ENCODE measurements at places on chromosomes 3 and 15.

DNA sequence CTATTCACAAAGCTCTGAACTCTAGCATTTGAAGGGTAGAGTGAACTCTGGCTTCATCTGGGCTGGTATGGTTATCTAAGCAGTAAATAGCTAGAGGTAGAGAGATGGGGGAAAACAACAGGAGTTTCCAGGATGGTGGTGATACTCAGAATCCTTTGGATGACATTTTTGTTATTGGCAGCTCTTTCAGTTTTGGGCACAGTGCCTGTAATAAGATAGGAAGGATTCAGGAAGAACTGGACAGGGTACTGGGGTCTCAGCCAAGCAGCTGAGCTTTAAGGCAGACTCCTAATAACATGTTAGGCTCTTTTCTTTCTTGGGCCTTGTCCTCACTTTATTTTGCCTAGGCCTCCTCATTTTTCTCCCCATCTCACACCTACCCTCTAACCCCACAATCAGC, 338.5 kb downstream of the CADM2 start:
- DNase-seq, result no peak

DNA sequence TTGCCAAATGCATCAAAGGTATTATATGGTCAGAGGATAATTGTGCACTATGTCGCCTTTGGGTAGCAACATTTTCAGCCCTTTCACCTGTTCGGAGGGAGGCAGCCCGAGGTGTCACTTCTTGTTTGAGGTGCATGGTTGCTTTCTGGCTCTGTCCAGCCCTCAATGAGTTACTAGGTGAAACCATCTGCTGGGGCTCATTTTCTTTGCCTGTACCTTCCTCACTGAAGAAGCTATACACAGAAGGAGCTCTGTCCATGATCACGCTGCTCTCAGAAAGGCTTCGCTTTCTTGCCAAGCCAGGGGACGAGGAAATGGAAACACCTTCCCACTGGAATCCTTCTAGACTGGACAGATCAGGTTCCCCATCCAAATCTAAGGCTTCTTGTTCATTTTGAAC, 42.7 kb downstream of the ZNF106 start:
- no peak for DNase-seq

DNA sequence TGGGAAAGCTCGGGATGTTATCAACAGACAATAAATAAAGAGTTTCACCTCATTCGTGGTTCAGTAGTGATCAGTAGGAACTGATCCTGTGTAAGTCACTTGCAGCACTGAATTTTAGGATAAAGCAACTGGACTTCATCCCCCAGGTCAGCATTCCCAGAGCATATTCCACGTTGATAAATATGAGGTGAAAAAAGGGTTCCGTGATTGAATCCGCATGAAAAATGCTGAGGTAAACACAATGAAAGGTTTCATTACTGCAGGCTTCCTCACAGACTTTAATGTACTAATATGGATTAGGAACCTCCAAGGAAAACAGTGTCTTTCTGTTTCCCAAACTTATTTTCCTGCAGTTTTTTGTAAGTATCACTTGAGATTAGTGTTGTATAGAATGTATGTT, 177.3 kb upstream of the BHLHE40 start:
- no peak for DNase-seq

GRCh38 chr15:35308802-35309201, 223.7 kb upstream of the NANOGP8 start:
- no peak for DNase-seq

DNA sequence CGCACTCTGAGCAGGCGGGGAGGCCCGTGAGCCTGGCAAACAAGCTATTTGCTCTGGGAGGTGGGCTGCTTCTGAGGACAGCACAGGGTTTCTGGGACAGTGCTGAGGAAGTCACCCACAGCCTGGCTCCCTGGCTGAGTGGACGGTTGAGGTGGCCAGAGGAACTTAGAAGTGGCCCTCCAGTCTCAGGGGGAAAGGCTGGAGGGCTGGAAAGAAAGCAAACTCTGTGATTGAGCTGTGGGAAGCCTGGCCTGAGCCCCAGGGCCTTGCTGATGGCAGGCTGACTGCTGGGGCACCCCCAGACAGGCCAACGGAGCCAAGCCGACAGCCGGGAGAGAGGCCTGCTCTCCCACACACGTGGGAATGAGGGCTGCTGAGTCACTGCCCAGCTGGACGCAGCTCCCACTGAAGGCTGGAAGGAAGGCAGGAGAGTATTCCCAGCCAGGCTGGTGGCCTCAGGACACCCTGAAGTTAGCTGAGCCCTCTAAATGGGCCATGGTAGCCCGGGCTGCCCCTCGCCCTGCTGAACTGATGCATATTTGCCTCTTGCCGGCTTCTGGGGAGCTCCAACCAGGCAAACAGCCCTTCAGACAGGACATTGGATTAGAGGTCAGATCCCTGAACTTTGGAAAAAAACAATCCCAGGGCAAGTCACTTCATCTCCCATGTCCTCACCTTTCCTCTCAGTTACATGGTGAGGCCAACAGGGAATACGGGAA, 98.0 kb upstream of the TLE3 start:
- DNase-seq, result no peak

DNA sequence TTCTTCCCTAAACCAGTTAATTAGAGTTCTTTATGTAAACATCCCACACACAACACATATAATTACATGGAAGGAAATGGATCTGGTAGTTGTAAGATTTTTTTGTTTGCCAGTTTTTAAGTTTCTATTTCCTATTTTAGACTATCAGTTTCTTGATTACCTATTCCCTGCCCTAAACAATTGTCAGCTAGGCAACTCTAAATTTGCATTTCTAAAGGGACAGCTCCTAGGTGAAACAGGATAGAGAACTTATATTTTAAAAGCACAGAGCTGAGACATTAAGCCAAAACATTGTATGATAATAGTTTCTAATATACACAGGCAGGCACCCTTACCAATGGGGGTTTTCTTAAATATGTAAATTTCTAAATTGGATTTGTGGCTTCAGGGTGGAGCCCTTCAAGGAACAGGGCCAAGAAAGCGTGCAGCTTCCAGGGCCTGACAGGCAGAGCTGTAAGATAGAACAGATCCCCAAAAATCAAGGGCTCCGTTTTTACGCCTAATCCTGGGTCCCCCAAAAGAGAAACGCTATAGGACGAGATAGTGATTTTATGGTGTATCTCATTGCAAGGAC, 8.9 kb downstream of the LEKR1 start:
- DNase-seq, result no peak

DNA sequence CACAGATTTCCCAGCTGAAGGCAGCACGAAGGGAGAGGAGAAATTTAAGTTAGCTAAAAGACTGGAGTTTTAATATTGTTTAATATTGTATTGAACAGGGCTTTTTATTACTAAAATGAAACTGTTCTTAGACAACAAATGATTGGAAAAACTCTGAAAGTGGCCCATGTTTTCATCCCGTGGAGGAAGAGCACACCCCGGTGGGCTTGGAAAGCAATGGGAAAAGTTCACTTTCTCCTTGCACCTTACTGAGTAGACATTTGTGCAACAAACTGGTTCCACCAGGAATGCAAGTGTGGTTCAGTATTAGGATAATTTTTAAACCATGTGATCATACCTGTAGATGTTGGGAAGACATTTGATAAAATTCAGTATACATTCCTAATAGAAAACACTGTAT, 8.2 kb upstream of the ESYT3 start:
- no peak for DNase-seq

DNA sequence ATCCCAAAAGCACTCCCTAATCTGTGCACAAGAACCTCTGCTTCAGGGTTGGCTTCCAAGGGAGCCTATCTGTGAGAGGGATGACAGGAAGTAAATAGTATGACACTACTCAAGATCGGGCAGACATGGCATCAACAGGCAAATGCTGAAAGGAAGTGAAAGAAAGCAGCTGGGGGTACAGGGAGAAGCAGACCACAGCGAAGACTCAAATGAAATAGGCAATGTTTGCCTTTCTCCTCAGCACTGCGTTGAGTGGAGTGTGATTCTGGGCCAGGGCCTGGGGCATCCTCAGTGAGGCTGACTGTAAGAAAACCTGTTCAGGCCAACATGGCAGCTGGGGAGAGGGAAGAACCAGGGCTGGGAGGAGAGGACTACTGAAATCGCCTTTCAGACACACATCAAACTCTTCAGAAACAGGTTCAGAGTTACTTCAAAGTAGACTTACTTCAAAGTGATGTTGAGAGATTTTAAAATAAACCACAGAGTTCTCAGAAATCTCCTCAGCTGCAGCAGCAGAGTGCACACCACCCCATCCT, 96.6 kb downstream of the SLC9A9 start:
- DNase-seq, result no peak

- no peak for DNase-seq
Measured at GRCh38 chr3:139173372-139174108, 128.8 kb upstream of the PRR23C start.

DNA sequence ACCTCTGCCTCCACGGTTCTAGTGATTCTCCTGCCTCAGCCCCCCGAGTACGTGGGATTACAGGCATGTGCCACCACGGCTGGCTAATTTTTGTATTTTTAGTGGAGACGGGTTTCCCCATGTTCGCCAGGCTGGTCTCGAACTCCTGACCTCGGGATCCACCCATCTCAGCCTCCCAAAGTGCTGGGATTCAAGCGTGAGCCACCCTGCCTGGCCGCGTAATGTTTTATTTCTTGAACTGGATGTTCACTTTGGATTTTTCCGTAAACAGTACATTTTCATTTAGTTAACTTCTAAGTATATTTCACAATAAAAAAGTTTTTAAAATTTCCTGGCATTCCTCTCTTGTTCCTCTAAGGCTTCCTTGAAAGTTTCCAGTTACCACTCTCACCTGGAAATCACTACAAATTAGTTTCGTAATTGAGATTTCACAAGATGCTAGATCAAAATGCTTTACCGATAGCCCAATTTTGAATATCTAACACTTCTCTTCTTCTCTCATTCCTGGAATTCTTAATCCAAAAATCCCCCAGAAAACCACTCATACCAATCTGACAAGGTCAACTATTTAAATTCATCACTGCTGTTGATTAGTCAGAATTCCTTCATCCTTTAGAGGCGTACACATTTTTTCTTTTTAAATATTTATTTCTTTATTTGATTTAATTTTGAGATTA, 44.7 kb upstream of the INO80 start:
- DNase-seq, result no peak

DNA sequence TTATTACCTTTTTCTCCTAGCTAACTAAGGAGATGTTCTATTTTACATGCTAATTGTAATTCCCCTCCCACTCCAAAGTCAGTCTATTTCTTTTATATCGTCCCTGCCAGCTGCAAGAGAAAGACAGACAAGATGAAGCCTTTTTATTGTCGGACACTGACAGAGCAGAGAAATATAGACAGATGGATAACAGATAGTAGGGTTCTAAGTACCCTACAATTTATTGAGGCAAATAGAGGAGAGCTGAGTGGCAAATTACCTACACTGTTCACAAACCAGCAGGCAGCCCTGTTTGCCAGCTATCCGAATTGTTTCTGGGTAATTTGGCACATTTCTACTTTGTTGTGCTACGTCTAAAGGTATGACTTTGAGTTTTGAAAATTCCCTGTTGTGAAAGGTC, 392.3 kb upstream of the ZNF717 start:
- DNase-seq, result no peak

DNA sequence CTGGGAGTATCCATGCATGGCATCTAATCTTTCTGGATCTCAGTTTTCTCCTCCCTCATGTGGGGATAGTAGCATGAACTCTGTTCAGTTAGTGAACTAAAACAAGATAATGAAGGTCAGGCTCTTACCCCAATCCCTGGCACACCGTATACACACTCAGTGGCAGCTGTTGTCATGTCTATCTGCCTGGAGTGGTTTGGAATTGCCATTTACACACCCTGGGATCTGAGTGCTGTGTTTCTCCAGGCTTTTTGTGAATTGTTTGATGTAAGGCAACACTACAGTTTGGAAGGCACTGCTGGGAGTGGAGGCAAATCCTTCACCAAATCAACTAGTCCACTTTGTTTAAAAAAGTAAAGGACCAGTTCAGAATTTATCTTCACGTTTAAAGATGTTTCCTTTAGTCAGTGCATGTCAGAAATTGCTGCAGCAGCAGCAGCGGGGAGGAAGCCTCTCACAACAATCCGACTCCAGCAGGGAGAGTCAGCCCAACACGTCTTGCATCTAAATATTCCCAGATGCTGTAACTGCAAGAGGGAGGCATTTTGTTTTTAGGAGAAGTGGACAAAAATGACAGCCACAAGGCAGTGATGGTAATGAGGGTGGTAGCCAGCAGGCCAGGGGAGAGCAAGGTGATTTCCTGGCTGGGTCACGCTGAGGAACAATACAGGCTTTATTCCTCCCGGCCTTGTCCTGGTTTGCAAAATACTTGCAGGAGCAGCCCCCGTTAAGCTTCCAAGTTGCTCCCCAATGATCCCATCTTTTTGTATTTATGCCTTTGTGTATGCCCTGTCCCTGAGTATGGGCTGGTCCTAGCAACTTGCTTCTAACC, 128.5 kb upstream of the LRIG1 start:
- DNase-seq, result no peak

- no peak for DNase-seq
Measured at GRCh38 chr3:38114052-38114874, 22.7 kb downstream of the ACAA1 start.

- no peak for DNase-seq
Measured at GRCh38 chr3:101732240-101732641, 7.8 kb downstream of the CEP97 start.

- no peak for DNase-seq
Measured at GRCh38 chr15:72902245-72902918, 118.8 kb upstream of the ADPGK start.

DNA sequence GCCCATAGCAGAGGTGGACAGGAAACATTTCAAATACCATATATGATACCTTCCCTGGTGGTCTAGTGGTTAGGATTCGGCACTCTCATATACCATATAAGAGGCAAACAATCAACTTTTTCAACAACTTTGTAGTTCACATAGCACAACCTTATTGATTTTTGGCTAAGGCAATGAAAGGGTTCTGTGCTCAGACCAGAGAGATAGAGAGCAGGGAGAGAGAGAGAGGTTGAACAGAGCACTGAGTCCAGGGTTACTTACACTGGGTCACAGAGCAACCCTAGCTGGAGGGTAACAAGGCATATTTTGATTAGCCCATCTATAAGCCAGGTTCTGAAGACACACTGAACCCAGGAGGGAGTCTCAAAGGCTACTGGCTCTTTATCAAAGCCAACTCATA, 83.8 kb downstream of the PLCH1 start:
- no peak for DNase-seq

DNA sequence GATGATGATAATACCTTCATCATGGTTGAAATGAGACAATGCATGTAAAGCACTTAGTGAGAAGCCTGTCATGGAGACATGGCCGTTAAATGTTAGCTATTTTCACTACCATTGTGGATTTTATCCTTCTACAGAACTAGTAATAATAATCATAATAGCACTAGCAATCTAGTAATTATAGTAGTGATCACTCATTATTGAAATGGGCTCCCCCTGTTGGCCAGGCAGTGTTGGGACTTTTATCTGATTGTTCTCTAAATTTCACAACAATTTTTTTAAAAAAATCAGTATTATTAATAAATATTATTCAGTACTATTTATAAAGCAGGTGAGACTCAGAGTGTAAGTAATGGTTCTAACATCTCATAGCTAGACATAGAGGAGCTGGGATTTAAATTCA, 396.3 kb downstream of the IL5RA start:
- DNase-seq, result no peak

- no peak for DNase-seq
Measured at GRCh38 chr15:50979041-50979440, 70.6 kb downstream of the AP4E1 start.

- DNase-seq, result no peak
Measured at GRCh38 chr3:157134620-157135191, 25.2 kb downstream of the CCNL1 start.

GRCh38 chr3:101665851-101666250, 11.1 kb downstream of the ZBTB11 start:
- DNase-seq, result no peak

GRCh38 chr3:143581972-143582722, 266.1 kb downstream of the SLC9A9 start:
- no peak for DNase-seq
